Dermis blood vessel endothelial cell (primary cell): ENCODE measurements at places on chromosomes 4 and X.

GRCh38 chr4:26729027-26729426 lies 131.6 kb upstream of the STIM2 start:
- DNase-seq, result no peak

DNA sequence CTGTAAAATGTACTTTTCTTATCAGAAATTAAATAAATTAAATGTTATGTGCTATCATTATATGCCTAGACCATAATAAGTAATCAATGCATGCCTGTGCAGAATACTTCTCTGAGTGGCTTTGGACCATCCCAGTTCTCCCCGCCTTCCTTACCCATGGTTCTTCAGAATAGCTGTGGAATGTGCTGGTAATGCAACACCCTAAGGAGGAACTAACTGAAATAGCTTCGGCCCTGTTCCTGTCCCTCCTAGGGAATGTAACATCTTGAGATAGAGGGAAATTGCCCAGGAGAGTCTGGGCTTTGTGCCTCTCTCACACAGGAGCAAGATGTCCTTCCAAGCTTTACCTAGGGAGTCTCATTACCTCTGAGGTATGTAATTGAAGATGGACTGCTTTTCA lies 693.6 kb upstream of the HS3ST1 start:
- no peak for DNase-seq

DNA sequence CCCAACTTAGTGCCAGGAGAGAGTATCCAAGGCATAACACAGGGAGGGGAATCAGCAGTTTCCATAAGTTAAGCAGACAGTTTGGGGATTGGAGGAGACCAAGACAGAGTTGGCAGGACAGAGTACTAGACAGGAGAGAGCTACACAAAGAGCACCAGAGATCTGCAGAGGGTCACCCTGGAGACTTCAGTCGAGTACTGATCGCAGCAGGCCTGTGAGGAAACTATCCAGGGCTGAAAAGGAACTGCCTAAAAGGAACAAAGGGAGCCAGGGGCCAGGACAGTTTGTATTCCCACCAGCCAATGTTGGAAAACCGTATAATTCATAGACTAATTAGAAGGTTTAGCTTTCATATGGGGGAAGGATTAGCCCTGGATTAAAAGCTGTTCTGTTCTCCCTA lies 80.6 kb upstream of the ENPP6 start:
- DNase-seq, result no peak

DNA sequence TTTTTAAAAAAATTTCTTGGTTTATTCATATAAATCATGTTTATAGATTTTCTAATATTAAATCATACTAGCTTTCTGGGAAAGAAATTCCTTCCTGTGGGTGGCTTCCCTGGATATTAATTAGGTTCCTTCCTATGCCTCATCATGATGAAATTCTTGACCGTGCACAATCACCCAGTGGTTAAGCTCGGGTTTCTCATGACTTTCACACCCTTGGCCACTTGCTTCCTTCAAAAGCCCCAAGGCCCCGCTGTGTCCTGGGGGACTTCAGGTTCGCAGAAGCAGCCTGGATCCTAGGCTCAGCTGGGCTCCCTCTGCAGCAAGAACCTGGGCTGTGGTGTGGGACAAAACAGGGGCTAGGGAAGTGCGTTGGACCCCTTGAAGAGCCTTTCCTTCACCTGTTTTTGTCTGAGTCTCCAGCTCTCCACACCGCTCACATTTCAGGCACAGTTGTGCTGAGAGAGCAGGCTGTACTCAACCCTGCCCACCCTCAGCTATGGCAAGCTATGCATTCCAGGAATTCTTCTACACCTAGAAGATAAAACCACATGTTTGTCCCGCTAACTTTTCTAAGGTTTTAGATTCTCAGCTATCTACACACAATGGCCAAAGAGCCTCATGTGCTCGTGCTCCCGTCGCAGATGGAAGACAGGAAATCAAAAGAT lies 48.9 kb upstream of the TMSB15B start:
- DNase-seq, result no peak

- DNase-seq, result no peak
Observed at GRCh38 chrX:23575281-23575680, 92.0 kb upstream of the PRDX4 start.

GRCh38 chrX:63934791-63935190 lies 149.8 kb upstream of the ARHGEF9 start:
- DNase-seq, result no peak

DNA sequence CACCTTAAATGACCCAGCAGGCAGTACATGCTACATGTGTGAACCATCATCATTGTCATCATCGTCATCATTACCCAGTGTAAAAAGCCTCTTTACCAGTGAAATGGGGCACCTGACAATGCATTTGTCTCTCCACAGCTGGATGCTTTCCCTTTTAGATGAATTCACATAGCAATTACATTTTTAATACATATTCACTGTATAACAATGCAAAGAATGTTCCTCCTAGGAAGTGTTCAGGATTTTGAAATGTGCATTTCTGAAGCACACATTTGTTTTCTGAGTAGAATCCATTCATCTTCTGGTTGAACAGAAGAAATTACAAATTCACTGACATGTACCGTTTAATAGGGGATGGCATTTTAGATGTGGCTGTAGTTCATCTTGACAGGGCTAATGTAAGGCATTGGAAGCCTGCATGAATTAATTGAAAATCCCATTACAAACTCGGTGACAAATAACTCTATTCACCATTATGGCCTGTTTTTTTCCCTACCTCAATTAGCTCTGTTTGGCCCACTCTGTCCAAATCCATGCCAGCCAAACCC lies 111.1 kb downstream of the SH3RF1 start:
- peak; percentile 52 for DNase-seq

- peak; percentile 16 for DNase-seq
Observed at GRCh38 chrX:72644946-72645345, 69.2 kb downstream of the PHKA1 start.

DNA sequence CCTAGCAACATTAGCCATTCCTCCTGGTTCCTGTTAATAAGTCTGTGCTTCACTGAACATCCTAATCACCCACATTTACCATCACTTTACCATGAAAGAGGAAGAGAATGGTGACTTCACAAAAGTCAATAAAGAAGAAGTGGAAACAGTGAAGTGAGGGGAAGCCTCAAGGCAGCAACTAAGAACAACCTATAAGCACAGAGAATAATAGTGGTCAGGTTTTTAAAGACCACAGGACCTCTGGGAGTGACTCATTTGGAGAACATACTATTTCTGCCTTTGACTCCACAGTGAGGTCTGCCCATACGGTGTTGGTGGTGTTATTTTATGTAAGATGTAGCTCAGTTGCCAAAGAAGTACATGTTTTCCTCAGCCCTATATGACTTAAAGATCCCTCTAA lies 86.0 kb upstream of the TET2 start:
- no peak for DNase-seq

DNA sequence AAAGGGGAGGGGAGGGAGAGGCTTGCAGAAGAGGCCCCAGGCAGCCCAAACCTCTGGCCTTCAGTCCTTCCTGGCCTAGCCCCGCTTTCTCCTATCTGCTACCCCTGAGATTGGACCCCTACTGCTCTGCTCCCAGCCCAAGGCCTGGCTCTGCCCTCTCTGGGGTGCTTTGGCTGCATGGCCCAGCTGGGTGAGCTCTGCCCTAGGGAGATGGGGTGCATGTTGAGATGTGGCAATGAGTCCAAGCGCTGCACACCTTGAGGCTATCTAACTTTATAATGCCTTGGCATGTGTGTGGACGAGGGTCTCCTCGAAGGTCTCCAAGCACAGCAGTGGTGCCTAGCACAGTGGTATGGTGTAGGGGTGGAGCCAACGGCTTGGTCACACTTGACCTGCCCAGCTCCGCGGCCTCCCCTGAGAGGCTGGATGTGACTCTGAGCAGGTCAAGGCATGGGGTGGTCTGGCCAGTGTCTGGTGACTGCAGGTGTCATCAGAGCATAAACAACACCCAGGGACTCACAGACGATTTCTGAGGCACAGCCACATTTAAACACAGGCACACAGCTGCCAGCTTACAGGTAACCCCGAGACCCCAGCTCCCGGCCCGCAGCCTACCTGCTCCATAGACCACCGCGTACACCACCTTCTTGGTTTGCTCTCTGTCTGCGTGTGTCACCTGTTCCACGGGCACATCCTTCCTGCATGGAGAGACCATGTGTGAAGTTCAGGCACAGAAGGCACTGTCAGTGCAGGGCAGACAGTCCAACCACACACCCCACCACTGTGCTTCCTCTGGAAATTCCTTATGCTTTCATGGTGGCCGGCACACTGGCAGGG lies 36.3 kb downstream of the NAT8L start:
- no peak for DNase-seq

- peak; percentile 91 for DNase-seq
Observed at GRCh38 chrX:134671294-134671693, 13.0 kb upstream of the PLAC1 start.
